ENCODE measurements at places on chromosomes 5 and 9.

DNA sequence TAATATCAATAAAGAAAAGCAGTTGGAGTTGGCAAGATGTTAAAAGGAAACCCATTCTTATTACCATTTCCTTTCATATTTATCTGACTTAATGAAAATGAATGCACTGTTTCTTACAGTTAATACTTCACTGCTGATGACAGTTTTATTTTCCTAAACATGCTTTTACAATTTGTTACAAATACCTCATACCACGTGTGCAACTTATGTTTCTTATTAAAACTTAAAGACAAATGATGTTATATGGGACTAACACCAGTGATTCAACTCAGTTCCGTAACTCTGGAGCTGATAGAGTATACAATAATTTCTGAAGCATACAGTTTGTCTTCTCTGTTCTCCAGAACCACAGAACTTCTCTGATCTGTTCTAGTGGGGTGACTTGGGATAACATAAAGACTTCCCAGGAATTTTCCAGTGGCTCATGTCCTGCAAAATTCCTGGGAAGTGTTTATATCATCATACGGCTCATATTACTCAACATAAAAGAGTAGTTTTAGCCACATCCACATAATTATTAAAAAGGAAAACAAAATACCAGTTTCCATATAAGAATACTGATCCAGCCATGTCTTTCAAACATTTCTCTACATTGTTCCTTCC, 1259.0 kb upstream of the C9orf72 start:
- no peak for DNase-seq

DNA sequence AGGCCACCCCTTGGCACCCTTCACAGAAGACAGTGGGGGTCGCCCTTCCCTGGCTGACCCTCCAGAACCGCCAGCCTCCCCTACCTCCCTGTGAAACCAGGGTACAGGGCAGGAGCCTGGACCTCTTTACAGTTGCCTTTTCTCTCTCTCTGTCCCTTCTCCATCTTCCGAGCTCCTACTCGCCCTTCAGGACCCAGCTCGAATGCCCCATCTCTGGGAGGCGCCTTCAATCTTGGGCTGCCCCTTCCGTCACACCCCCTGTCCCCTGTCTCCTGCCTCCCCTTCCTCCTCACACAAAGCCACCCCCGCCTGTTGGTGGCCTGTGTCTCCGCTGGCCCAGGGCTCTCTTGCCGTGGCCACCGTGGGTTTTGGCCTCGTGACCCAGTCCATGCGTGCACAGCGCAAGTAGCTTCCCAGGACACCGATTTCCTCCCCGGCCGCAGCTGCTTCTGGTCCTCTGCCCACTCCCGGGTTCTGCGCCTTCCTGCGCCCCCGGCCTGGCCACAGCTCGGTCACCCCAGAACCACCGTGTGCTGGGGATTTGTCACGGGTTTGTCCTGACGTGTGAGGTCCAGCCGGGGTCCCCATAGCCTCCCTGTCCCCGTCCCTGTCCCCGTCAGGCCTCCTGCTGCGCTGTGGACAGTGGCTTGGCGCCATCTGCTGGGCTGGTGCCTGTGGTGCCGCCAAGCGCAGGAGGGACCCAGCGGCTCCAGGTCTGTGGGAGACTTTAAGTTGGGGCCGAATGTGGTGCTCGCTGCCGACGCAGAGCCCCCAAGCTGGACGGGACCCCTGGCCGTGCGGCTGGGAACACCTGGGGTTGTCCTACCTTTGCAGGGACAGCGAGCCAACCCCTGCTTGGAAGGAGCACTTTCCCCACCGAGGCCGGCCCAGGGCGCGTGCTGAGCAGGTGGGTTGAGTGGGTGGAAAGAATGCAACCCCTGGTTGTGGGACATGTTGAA, 4.0 kb upstream of the TMEM250 start:
- peak; percentile 73 for DNase-seq

DNA sequence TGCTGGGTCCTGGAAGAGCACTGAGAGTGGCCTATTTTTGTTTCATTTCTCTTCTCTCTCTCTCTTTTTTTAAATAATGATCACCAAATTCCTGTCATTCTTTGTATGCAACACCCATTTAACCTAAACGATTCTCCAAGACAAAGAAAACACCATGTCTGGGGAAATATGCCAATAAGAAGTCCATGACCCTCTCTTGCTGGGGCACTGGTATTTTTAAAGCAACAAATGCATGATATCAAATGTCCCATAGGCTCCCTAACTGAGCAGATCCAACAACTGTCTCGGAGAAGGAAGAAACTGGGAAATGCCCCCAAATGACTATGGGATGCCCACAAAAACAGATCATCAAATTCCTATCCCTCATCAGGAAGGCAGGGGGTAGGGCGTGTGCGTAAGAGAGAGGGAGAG, 567.4 kb downstream of the CCDC171 start:
- DNase-seq = no peak

GRCh38 chr9:70979966-70980365, 141.5 kb downstream of the TRPM3 start:
- no peak for DNase-seq

GRCh38 chr5:600886-601541, 11.1 kb upstream of the CEP72 start:
- no peak for DNase-seq

GRCh38 chr9:35557320-35557719, 47.7 kb upstream of the TESK1 start:
- DNase-seq = no peak

GRCh38 chr5:83539463-83539790, 67.9 kb downstream of the VCAN start:
- no peak for DNase-seq

DNA sequence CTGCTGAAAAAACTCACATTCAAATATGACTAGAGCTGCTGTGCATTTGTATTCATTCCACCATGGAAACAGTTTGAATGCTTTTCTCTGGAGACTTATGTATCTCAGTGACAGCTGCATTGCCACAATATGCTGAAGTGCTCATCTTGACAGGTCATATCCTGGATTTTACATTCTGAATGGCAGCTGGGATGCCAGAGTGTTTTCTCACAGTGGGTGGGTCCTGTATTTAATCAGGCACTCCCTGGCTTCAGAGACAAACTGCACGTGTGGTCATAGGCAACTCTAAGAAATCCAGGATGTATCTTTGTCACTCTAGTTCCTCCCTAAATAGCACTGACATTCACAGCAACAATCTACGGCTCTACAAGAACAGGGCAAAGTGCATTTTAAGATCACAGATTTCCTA, 75.6 kb downstream of the ST8SIA4 start:
- no peak for DNase-seq

- DNase-seq = peak; percentile 41
Observed at GRCh38 chr9:126398403-126399058, 71.9 kb downstream of the MVB12B start.
